HCEC 1CT (cell line): ENCODE measurements at places on chromosomes 7 and 10.
A peak's percentile ranks its signal among the peaks of the same experiment; 100 is the strongest.

- DNase-seq, result no peak
Measured at GRCh38 chr7:128708235-128708634, 30.9 kb upstream of the CALU start.

DNA sequence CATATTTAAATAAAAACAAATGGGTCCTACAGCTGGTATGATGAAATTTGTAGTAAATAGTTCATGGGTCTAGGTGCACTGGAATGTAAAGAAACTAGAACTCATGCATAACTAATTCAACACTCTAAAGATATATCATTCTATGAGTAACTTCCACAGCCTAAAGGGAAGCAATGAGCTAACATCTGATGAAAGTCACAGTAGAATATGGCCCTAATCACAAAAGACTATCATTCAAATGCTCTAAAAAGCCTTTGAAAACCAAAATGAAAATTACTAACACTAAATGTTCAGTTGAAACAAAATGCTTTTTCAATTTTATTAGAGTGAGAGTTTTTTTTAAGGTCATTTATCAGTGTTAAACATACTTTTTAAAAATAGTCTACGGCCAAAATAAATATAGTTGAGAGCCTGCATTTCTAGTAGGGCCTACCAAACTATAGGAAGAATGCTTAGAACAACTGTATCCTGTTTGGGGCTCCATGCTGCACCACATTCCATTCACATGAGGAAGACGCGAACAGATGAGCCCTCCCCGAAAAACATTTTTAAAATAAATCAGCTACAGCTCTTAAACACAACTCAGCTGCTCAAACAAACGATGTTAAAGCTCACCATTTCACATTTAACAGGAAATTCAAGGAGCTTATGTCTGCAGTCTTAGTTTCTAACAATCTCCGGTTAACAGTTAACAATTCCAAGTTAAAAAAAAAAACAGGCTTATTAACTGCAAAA, 134.5 kb downstream of the NRBF2 start:
- peak; percentile 88 for DNase-seq

GRCh38 chr10:102777711-102778453, 34.1 kb downstream of the WBP1L start:
- no peak for DNase-seq

DNA sequence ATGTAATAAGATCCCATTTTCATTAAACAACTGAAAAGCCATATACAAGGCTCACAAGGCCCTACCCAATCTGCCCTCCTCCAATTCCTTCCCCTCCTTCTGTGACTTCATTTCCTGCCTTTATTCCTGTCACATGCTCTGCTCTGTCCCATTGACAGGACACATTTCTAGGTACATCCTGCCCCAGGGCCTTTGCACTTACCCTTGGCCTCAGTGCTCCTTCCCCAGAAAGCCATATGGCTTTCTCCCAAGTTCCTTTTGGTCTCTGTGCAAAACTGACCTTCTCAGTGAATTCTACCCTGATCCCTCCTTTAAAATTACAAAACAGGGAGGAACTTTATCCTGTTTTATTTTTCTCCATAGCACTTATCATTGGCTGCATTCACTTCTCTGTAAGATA, 40.0 kb downstream of the KCNMA1 start:
- no peak for DNase-seq

- DNase-seq, result no peak
Measured at GRCh38 chr7:53315981-53316380, 280.5 kb downstream of the POM121L12 start.

DNA sequence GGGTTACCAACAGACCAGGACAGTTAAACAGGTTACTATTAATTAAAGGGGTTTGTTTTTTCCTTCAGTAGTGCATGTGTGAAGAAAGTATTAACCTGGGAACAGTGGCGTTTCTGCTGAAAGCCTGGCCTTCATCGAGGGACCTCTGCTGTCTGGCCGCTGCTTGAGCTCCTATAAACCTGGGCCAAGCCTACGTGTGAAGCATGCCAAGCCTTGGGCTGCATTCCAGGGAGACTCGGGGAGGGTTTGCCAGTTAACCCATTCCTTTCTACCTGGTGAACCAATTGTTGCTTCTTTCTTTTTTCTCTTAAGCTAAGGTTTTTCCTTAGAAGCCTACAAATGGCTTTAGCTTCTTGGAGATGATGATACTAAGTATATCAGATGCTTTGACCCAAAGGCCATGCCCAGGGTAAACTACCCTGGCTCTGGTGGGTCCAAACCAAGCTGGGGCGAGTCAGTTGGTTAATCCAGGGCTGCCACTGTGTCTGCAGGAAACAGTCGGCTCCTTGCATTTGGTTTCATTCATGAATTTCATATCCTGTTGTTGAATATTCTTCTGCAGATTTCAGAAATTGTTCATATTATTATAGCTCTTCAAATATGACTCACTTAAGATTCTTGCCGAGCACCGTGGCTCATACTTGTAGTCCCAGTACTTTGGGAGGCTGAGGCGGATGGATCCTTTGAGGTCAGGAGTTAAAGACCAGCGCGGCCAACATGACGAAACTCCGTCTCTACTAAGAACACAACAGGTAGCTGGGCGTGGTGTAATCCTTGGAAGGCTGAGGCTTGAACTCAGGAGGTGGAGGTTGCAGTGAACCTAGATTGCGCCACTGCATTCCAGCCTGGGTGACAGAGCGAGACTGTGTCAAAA, 23.8 kb downstream of the PFKP start:
- peak; percentile 93 for DNase-seq

GRCh38 chr10:91575044-91575610, 57.7 kb downstream of the PPP1R3C start:
- DNase-seq, result no peak

DNA sequence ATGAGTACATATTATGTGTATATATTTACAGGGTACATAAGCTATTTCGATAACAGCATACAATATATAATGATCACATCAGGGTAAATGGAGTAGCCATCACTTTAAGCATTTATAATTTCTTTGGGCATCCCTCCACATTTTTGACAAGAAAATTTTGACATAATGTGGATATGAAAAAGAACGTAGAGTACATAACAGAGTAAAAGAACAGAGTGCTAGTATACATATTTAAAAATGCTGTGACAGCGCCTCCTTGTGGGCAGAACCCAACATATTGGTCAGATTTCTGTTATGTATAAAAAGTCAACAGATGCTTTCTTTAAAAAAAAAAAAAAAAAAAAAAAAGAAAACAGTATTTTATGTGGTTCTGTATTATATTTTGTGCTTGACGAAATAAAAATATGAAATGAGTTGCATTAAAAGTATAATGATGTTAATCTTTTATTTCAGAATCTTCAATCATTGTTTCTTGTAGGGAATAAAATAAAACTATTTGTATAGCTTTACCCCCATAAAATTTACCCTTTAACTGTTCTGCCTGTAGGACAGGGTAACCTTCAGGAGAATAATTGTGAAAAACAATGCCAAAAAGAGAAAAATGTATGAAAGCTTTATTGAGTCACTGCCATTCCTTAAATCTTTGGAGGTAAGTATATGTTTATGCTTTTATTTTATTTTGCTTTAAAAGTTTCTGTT, 18.3 kb upstream of the HBP1 start:
- DNase-seq, result peak; percentile 58

- DNase-seq, result no peak
Measured at GRCh38 chr10:89156161-89156835, 50.8 kb downstream of the CH25H start.

- no peak for DNase-seq
Measured at GRCh38 chr7:138892006-138892630, 89.1 kb downstream of the KIAA1549 start.

DNA sequence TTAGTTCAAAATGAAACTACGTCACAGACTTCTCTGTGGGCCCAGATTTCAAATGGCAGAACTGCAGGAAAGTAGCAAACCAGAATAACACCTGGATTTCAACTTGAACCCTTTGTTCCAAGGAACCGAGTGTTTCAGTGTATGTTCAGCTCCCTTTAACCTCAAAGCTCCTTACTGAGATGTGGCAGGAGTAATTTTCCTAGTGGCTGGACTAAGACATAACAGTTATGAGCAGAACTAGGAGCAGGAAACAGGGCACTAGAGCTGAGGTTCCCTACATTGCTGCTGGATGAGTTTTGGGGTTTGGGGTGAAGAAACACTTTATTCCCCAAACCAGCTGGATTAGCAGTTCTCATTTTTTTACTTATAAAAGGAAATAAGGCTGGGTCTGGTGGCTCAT, 50.1 kb downstream of the NSUN6 start:
- peak; percentile 35 for DNase-seq

DNA sequence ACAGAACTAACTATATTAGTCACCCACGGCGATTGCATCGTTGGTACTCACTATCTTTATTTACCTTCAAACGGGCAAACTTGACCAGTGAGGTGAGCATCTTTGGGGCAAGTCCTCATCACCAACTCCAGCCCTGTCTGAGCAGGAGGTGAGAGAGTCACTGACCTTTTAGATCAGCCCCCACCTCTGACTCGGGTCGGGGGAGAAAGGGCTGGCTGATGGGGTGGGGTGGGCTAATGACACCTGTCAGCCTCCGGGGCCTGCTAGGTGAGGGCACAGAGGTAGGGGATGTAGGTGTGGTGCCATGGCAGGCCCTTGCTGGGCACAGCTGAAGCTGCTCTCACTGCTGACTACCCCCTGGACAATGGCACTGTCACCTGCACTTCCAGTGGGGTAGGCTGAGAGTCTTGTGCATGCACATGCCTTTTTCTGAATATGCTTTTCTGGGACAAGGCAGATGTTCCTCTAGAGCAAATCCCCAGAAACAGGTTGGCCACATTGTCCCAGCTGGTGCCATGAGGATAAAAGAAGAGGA, 359.5 kb upstream of the MKI67 start:
- no peak for DNase-seq

- no peak for DNase-seq
Measured at GRCh38 chr7:91127959-91128358, 136.3 kb upstream of the FZD1 start.

GRCh38 chr10:34764472-34764946, 50.6 kb downstream of the PARD3 start:
- no peak for DNase-seq

- no peak for DNase-seq
Measured at GRCh38 chr7:20442951-20443350, 112.3 kb downstream of the ITGB8 start.

DNA sequence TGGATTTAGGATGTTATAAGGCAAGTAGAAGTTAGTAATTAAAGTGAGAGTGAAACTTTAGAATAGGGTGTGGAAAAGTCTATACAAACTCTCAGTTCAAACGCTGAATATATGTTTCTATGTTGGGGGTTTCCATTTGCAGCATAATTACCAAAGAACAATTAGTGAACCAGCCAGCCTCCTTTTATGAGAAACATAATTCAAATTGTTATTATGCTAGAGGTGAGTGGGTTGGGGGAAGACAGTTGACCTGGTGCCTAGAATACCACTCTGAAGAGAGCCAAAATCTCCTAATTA, 435.8 kb downstream of the MDFIC start:
- DNase-seq, result no peak

DNA sequence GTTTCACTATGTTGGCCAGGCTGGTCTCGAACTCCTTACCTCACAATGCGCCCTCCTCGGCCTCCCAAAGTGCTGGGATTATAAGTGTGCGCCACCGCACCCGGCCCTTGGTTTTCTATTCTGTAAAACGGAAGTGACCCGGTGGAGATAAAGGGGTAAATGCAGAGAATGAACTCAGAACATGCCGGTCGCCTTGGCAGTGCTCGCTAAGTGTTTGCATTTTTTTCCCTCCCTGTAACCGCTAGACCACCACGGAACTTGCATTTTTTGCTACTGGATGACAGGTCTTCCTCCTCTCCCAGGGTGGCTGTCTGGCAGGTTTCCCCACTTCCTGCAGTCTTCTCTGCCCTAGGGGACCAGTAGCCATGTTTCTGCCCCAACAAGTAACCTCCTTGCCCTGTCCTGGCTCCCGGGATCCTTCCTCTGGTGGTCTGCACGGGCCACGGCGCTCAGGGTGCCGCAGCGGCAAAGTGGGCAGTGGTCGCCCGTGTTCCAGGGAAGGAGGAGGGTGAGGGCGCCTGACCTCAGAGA, 18.8 kb upstream of the GNA12 start:
- DNase-seq, result no peak

GRCh38 chr7:142571581-142571980, 177.7 kb upstream of the PRSS1 start:
- no peak for DNase-seq

GRCh38 chr10:63576501-63576900, 55.3 kb downstream of the REEP3 start:
- DNase-seq, result peak; percentile 38
